Kidney tubule cell (primary cell): ENCODE measurements at places on chromosomes 4 and X.

DNA sequence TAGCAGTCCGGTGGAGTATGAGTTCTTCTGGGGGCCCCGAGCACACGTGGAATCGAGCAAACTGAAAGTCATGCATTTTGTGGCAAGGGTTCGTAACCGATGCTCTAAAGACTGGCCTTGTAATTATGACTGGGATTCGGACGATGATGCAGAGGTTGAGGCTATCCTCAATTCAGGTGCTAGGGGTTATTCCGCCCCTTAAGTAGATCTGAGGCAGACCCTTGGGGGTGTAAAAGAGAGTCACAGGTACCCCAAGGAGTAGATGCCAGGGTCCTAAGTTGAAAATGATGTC lies 852 bp downstream of the MAGEH1 start:
- DNase-seq, result no peak

DNA sequence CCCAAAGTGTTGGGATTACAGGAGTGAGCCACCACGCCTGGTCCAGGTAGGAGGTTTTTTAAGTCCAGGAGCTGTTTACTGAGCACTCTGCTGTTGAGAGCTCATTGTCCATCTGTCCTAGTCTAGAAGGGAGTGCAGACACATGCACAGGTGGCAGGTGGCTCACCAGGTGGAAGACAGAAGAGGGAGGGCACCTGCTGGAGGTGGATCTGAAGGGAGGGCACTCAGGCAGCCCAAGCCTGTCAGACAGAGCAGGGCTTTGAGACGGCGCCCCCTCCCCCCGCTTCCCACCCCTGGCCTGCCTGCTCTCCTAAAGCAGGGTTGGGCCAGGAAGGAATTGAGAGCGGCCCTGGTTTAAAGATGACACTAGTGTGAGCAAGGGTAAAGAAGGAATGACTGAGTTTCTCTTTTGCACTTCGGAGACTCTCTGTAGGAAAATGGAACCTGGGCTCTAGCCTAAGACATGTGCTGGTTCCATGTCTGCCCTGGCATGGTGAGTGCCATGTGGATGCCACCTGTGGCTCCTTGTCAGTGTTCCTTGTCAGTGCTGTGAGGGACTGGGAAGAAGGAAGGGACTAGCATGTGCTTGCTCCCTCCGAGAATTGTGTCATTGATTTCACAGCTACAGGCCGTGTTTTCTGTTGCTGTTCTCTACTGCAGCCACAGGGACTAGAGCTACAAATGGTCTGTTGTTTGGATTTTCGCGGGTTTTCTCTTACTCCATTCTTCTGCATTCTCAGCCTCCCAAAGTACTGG lies 108.6 kb downstream of the TNIP2 start:
- DNase-seq, result no peak

- DNase-seq, result no peak
Measured at GRCh38 chrX:109299091-109299490, 182.8 kb downstream of the GUCY2F start.

- DNase-seq, result no peak
Measured at GRCh38 chr4:132195176-132195575, 953.9 kb upstream of the PCDH10 start.

- DNase-seq, result peak; percentile 63
Measured at GRCh38 chr4:136036744-136037143, 1495.5 kb downstream of the PCDH18 start.

- no peak for DNase-seq
Measured at GRCh38 chr4:34718576-34719245, 1525.6 kb downstream of the ARAP2 start.
